ENCODE measurements at places on chromosomes 4 and X.

- no peak for DNase-seq
These were observed 88.0 kb upstream of the RAPGEF2 start for GRCh38 chr4:159014859-159015258.

DNA sequence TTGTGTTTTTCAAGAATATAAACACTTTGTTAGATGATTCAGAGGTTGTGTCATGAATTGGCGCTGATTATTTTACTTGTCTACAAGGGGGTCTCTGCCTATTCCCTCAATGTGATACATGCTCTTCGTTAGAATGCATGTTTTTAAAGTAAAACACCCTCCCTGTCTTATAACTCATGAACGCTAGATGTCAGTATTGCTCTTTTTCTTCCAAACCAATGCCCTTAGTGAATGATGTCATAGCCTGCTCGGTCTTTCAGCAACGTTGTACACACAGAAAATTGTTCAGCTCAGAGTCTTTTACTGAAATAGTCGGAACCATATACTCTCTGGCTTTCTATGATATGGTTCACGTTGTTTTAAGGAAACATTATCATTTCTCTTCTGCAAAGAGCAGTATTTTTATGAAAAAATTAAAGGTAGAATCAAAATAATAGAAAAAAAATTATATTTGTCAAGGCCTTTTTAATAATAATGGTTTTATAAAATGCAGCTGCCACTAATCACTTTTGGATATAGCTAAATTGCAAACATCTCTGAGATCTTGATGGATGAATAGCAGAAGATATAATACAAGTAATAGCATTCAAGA is 292.9 kb downstream of the TLL1 start:
- no peak for DNase-seq

- DNase-seq: no peak
These were observed 32.0 kb downstream of the CTBP1 start for GRCh38 chr4:1216869-1217294.

GRCh38 chr4:46839128-46839527 is 69.9 kb downstream of the COX7B2 start:
- DNase-seq: no peak

- no peak for DNase-seq
These were observed 33.2 kb downstream of the TLL1 start for GRCh38 chr4:165906272-165906671.

GRCh38 chr4:165106518-165106917 is 6.1 kb downstream of the TMEM192 start:
- no peak for DNase-seq

DNA sequence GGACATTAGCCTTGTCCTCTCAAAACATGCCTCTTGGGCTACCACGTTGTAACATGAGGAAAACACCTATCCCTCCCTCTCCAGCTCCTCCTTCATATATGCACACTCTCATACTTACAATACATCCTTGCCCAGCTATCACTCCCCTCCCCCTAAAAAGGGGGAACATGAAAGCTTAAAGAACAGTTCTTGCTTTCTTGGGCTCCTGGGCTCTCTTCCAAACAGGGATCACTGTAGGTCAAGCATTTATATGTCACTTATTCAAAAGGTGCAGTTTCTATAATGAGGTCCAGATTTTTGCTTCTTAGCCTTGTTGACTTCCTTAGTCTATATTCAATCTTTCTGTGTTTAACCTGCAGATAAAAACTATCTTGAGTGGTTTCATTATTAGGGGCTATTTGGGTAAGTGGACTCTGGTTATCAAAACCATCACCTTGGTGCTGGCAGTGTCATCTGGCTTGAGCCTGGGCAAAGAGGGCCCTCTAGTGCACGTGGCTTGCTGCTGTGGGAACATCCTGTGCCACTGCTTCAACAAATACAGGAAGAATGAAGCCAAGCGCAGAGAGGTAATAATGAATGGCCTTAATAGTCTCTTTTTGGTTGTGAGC is 119.4 kb downstream of the AKAP4 start:
- DNase-seq: no peak

DNA sequence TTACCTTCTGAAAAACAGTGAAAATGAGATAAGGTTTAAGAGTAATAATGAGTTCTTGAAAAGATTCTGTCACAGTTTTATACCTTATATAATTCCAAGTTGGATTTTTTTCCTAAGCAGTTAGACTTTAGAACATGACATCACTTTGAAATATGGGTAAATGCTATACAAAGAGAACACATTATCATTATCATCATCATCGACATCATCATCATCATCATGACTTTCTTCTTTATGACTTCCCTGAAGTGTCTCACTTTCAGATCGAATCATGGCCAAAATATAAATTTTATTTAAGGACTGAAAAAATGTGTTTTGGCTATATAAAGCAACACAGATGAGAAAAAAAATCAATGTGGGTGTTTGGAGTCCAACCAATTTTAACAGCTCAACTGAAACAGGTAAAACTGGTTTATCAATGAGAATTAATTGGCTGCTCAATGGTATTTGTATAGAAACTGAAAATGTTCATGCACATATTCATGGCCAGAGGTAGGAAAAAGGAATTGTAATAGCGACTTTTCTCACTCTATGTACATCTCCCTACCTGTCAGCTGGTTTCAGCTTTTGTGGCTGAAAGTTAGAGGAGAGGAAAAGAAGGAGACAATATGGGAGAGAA is 243.1 kb upstream of the GPC4 start:
- DNase-seq: no peak

DNA sequence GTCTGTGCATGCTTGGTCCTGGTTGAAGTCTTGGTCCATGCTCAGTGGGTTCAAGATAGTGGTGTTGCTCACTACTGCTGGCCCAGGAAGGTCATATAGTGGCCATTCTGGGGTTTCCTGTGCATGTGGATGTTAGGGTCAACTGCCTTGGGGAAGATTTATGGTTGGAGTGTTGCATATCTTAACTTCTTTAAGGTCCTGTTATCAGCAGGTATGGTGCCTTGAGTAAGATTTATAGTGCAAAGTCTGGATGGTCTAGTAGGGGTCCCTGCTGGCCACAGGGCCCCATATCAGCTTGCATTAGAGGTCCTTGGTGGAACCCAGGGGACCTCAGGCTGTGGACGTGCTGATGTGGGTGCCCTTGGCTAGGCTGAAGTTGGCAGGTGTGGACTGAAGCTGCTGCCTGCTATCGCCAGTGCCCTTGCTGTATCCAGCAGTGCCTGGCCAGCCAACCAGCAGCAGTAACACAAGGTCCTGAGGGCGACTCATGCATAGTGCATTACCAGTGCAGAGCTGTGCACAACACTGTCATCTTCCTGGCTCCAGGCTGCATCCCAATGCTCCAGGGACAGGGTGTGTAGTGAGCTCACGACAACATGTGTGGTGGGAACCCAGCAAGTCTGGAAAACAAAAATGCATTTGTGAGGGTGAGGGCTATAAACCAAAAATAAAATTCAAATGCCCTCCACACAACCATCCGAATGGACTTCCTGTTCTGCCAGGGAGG is 61.0 kb downstream of the BEX3 start:
- no peak for DNase-seq

- DNase-seq: no peak
These were observed 102.0 kb downstream of the AFAP1 start for GRCh38 chr4:7837597-7838135.

GRCh38 chr4:123564758-123565346 is 168.3 kb downstream of the SPRY1 start:
- no peak for DNase-seq

DNA sequence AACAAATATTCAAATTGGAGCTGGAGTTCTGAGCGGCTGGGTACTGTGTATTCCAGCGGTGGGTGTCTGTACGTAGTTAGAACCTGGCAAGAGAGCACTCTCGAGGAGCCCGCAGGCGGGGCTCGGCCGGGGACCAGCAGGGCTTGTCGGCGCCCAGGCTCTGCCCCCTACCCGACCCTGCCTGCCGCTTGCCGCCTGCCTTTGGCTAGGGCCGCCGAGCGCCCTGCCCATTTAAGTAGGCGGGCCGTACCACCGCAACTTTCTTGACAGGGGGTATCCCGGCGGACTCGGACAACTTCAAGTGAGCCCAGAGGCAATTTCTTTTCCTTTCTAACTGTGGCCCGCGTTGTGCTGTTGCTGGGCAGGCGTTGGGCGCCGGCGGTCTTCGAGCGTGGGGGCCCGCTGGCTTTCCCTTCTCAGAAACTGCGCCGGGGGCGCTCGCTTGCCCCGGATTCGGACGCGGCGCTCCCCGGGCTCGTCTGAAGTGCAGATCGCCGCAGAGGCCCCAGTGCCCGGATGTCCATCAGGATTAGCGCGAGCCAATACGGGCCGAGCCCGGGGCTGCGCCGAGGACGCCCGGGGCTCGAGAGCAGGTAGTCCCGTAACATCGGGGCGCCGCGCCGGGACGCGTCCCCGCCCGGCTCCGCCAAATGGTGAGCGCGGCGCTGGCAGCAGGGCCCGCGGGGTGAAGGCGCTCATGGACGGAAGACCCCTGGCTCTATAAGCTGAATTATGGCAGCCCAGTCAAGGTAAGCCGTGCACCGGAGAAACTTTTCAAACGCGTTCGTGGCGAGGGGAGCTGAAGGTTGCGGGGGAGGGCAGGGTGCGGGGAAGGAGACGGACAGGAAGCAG is 72.1 kb downstream of the AFF1 start:
- peak; percentile 58 for DNase-seq

DNA sequence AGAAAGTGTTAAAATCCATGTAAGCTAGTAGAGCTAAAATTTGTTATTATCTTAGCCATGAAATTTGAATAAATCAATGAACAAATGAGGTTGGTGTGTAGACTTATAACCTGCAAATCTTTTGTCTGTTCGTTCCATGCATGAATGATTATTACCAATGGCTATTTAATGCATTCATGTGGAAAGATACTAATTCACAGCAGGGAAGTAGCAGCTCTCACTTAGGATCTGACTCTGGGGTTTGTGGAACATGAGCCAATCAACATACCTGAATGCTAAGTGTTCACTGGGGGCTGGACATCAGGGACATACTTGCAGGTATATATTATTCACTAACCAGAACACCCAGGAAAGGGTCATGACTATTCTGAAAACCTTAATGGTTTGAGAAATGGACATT is 444.1 kb downstream of the STIM2 start:
- DNase-seq: no peak

- DNase-seq: peak; percentile 45
These were observed 27.2 kb downstream of the ANTXR2 start for GRCh38 chr4:80045786-80046185.

DNA sequence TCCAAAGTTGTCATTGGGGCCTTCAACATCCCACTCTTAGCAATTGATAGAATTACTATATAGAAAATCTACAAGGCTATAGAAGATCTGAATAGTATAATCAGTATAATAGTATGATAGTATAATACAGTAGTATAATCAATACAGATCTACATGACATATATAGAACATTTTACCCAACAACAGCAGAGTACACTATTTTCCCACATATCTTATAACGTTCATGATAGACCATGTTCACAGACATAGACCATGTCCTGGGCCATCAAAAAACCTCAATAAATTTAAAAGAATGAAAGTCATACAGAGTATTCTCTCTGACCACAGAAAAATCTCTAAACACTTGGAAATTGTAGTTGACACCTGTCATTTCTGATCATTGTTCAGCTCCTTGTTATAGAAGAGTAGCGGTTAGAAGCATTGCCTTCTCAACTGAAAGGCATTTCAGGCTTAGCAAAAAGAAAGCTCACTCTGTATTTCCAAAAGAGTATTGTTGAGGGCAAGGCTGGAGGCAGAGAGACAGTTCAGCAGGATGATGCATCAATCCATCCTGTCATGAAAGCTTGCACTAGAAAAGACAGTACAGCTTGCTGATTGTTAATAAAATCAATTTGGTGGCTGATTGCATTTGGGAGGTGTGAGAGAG is 38.8 kb upstream of the ARMCX5 start:
- no peak for DNase-seq

DNA sequence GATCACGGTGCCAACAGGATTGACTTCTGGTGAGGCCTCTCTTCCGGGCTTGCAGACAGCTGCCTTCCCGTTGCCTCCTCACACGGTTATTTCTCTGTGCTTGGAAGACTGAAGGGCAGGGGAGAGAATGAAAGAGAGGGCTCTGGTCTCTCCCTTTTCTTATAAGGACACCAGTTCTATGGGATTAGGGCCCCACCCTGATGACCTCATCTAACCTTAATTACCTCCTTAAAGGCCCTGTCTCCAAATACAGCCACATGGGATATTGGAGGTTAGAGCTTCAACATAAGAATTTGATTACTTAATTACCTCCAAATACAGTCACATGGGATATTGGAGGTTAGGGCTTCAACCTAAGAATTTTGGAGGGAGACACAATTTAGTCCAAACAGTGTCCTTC is 46.5 kb downstream of the EVC start:
- DNase-seq: no peak

GRCh38 chrX:17552044-17552650 is 177.1 kb downstream of the NHS start:
- no peak for DNase-seq

GRCh38 chrX:19040373-19040772 is 56.5 kb upstream of the PHKA2 start:
- DNase-seq: no peak

GRCh38 chrX:78997870-78998558 is 52.8 kb downstream of the P2RY10 start:
- no peak for DNase-seq

GRCh38 chr4:185304944-185305690 is 90.6 kb downstream of the LRP2BP start:
- no peak for DNase-seq

- no peak for DNase-seq
These were observed 137.7 kb downstream of the ARX start for GRCh38 chrX:24877854-24878650.

- DNase-seq: no peak
These were observed 125.2 kb downstream of the NEXMIF start for GRCh38 chrX:74800062-74800461.

GRCh38 chr4:155675709-155676429 is 9.2 kb downstream of the GUCY1A1 start:
- no peak for DNase-seq

- no peak for DNase-seq
These were observed 837.6 kb downstream of the PDHA2 start for GRCh38 chr4:96677499-96677898.

GRCh38 chr4:15470128-15470475 is 420 bp downstream of the CC2D2A start:
- no peak for DNase-seq

GRCh38 chr4:70877556-70877955 is 24.6 kb upstream of the MOB1B start:
- no peak for DNase-seq

DNA sequence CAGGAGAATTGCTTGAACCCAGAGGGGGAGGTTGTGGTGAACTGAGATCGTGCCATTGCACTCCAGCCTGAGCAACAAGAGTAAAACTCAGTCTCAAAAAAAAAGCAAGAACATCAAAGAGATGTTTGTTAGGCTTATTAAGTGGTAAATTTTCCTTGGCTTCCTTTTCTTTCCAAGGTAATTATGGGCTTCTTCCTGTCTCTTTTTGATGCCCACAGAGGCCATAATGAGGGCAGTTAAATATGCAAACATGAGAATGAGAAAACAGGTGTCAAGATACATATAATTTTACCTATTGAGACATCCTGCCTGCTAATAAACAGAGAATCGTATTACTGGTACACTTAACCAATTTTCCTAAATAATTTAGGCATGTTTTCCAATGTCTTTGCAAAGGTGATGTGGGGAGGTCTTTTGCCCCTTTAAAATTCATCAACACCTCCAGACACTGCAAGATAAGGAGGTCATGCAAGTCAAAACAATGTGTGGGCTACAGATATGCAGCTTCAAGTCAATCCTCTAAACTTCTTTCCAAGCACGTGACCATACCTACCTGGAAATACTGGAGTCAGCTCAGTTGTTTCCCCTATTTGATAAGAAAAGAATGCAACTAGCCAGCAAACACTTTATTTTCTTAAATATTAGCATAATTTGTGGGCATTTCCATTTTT is 2.7 kb downstream of the SLC39A8 start:
- DNase-seq: no peak

GRCh38 chr4:145880355-145880960 is 58.2 kb downstream of the ZNF827 start:
- no peak for DNase-seq
